Fibroblast of the aortic adventitia (primary cell): ENCODE measurements at places on chromosomes 16 and 17. TPM values are rescaled to one million over a fixed set of nuclear protein-coding genes. Genes with fewer than 3 reads are reported as not detected.

DNA sequence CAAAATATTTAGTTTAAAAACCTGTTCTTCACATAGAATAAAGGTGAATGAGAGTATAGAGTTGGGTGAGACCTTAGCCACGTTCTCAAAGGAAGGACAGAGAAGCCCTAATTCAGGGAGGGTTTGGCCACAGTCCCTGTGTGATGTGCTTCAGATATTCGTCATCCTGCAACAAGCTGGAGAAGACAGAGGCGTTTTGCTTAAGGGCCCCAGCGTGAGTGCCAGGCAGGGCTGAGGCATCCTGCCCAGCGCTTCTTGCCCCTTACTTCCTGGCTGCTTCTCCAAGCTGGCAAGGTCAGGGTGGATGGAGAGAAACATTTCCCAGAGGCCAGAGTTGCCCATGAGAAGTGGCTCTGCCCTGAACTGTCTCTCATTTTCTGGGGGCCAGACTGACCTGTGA is 46.9 kb downstream of the AXIN2 start:
- DNase-seq = no peak

DNA sequence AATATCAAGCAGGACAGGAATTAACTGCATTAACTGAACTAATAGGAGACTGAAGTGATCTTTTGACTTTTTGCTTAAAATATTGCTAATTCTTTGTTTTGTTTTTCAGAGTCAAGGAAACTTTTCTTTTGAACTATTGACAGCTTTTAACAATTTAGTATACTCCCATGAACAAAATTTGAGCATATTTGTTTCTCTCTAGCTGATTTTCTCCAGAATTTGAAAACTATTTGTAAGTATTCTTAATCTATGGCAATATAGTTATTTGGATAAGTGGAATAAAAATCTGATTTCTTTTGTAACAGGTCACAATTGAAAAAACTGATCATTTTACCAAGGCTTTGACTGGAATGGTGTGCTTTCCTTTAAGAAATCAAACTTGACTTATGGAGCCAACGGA is 7.0 kb upstream of the SCPEP1 start:
- no peak for DNase-seq

DNA sequence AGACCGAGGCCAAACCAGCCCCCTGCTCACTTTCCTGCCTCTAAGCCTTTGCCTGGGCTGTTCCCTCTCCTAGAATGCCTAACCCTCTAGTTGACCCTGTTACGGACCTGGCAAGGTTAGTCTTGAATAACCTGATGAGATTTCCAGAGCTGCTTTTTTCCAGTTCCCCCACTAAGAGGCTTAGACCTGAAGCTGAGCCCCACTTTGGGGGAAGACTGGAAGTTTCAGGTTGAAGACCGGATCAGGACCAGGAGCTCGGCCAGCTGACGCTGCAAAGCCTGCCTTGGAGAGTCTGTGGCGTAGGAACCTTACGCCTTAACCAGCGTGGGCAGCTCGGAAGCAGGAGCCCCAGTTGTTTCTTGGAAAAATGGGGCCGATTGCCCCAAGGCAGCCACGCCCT is 129.8 kb downstream of the OR1D5 start:
- no peak for DNase-seq

GRCh38 chr16:69302301-69302700 is 8.8 kb upstream of the VPS4A start:
- DNase-seq = no peak

- no peak for DNase-seq
Measured at GRCh38 chr16:55081622-55082590, 151.2 kb downstream of the IRX5 start.

DNA sequence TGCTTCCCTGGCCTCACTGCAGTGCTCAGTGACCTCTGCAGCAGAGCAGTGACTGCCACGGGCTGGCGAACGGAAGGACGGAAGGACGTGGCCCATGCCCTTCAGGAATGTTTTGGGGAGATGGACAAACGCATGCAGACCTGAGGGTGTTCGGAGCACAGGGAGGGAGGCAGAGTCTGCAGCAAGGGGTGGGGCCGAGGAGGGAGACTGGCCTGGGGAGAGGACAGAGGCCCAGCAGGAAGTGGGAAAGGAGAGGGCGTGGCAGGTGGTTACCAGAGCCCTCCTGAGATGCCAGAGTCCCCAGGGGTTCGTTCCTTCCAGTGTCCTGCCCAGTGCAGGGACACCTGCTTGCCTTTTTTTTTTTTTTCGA is 21.9 kb downstream of the ADORA2B start:
- no peak for DNase-seq

DNA sequence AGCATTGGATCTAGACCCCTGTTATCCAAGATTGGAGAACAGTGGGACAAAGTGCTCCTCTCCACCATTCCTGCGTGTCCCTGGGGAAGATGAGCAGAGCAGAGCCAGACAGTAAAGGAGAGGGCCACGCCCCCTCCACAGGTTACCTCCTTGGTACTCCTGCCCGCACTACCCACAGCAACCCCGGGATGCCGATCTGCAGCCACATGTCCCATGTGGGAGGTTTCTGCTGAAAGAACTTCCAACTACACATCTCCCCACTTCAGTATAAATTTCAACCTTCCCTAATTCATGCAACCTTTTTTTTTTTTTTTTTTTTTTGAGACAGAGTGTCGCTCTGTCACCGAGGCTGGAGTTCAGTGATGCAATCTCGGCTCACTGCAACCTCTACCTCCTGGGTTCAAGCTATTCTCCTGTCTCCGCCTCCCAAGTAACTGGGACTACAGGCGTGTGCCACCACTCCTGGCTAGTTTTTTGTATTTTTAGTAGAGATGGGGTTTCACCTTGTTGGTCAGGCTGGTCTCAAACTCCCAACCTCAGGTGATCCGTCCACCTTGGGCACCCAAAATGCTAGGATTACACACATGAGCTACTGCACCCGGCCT is 2.3 kb downstream of the RAB37 start:
- DNase-seq = no peak

DNA sequence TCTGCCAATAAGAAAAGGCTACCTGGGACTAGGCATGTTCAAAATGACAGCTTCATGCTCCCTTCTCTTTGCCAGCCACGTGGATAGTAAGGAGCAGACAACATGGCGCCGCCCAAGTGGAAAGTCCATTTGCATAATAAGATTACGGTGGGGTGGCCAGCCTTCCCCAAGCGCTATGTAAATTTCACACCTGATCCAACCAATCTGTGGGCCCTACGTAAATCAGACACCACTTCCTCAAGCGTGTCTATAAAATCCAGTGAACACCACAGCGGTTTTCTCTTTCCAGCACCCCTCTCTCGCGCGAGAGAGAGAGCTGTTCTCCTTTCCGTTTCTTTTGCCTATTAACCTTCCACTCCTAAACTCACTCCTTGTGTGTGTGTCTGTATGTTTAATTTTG is 140.3 kb upstream of the ERCC4 start:
- no peak for DNase-seq

- DNase-seq = no peak
Measured at GRCh38 chr17:50353600-50354195, 7.8 kb downstream of the XYLT2 start.

GRCh38 chr16:1771864-1772361 is 570 bp upstream of the NME3 start:
- no peak for DNase-seq

- no peak for DNase-seq
Measured at GRCh38 chr16:4825196-4825595, 21.9 kb downstream of the GLYR1 start.

GRCh38 chr17:17575360-17576251 is 15.9 kb downstream of the PEMT start:
- no peak for DNase-seq

Gene TBC1D3G
- not detected in 2 replicates for total RNA-seq

Gene KIF18B
- total RNA-seq = 0.08 and 10.8 TPM in 2 replicates

Gene KCNJ16
- not detected in 2 replicates for total RNA-seq

Gene SLC9A5
- 0.65 and 1.4 TPM in 2 replicates for total RNA-seq

Gene HYDIN
- 0.65 and 1.5 TPM in 2 replicates for total RNA-seq

Gene ZACN
- total RNA-seq = not detected in 2 replicates

Gene TMIGD1
- not detected in 2 replicates for total RNA-seq

Gene RAB11FIP4
- total RNA-seq = 0.09 and 0.74 TPM in 2 replicates

Gene KRT25
- not detected in 2 replicates for total RNA-seq

Gene TP53TG3C
- total RNA-seq = not detected in 2 replicates
